ENCODE measurements at places on chromosomes 3 and 15.

GRCh38 chr3:64467255-64467944 lies 220.4 kb downstream of the ADAMTS9 start:
- DNase-seq: no peak

GRCh38 chr3:153768561-153769469 lies 352.4 kb upstream of the ARHGEF26 start:
- DNase-seq: no peak

DNA sequence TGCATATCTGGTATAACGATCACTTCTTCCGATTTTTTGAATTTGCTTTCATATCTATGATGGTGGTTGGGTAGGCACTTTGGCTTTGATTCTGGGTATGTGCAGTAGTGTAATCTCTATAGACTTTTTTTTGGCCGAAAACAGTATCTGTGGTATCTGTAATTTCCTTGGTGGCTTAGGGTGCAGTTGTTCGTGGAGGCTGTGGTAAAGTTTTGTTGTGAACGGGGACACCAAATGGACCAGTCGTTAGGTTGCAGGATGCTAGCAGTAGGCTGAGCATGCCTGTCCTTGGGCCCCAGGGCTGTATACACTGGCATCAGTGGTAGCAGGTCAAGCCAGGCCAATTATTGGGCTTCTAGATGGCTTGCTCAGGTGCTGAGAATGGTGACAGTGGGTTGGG lies 55.2 kb downstream of the CCDC66 start:
- DNase-seq: no peak

DNA sequence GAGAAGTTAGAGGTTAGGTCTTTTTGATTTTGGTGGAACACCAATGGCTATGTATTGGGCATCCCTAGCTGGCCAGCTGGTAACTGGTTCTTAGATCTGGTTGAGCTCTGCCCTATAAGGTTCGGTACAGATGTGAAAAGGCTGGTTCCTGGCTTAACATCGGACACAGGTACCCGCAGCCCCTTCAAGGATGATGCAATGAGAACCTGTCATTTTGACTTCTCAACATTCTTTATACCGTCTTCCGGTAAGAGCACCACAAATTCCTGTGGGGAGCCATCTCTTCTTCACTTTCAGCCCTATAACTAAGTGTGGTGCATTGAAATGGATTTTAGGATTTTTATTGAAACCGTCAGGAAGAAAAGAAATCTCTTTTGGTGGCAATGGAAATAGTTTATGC lies 222.8 kb downstream of the ADAMTS9 start:
- no peak for DNase-seq

GRCh38 chr3:34283751-34284150 lies 485.3 kb downstream of the PDCD6IP start:
- no peak for DNase-seq

All from fibroblast of skin of left quadriceps (primary cell).